ENCODE measurements at places on chromosomes 13 and 19. TPM values are rescaled to one million over a fixed set of nuclear protein-coding genes. Genes with fewer than 3 reads are reported as not detected.

The ACER1 gene
- not detected for total RNA-seq

The TTYH1 gene
- not detected for total RNA-seq

The BCAM gene
- 1.3 TPM for total RNA-seq

DNA sequence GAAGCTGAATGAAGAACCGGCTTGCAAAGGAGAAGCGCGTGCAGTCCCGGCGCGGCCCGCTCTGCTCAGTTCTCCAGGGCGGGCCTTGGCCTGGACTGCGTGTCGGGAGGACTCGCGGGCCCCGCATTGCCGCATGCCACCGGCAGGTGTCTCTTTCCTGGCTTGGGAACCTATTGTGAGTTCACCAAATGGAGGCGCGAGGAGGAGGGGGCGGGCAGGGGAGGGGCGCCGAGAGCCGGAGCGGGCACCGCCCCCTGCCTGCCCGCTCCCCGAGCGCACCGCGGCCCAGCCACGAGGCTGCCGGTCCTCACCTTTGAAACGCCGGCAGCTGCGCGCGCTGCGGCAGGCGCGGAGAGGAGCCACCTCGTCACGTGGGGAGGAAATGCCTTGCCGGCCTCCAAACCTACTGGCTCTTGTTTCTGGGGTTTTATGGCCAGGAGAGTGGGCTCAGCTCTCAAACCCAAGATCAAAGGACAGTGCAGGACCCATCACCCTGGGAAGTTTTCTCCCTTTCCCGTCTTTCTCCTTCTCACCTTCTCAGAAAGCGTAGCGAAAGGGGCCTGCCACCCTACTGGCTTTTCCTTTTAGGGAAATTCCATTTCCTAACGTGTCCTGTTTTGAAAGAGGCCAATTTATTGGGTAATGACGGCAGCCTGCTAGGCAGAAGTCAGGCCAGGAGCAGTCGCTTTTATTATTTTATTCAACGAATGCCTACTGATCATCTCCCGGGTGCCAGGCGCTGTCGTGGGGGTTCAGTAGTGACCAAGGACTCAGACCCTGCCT, 13.8 kb upstream of the UBE2L5 start:
- H3K4me3 ChIP-seq: no peak overlapping the region
- no peaks in the 10 kb centered on the region for H3K27me3 ChIP-seq
- H3K27ac ChIP-seq: no peak overlapping the region
- peak; percentile 90 for DNase-seq
- peaks cover 11% of the 10 kb centered on the region for H3K4me1 ChIP-seq

DNA sequence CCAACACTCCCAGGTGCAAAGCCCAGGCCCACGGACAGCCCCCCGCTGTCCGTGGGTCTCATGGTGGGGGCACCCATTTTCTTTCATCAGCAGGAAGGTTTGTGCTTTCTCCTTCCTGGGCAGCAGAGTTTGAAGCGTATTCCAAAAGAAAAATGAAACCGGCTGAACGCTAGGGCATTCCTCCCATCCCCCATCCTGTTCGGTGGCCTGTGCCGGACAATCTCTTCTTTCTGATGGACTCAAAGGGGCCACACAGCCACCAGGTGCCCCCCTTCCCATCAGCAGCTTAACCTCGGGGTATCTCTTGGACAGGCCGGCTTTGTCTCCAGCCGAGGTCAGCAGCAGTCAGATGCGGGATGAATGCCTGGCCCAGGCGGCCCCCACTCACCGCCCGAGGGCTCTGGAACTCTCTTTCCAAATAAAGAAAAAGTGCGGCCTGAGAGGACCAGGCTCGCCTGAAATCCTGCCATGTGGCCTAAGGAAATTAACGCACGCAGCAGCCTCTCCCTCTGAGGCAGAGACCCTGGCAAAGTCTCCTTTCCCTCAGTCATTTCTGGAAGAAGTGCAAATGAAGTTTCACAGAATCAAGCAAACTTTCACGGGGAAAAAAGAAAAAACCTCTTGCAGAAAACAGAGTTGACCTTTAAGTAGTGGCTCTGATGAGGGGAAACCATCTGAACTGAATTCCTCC, 67.8 kb downstream of the RASA3 start:
- no peaks in the 10 kb centered on the region for H3K36me3 ChIP-seq
- peaks cover 62% of the 10 kb centered on the region for H3K4me1 ChIP-seq
- peak overlapping the region; percentile 42 for H3K4me3 ChIP-seq
- DNase-seq: peak; percentile 32
